ENCODE measurements at places on chromosomes 4 and X.

- DNase-seq: no peak
Observed at GRCh38 chr4:87057835-87058355, 123.1 kb downstream of the AFF1 start.

DNA sequence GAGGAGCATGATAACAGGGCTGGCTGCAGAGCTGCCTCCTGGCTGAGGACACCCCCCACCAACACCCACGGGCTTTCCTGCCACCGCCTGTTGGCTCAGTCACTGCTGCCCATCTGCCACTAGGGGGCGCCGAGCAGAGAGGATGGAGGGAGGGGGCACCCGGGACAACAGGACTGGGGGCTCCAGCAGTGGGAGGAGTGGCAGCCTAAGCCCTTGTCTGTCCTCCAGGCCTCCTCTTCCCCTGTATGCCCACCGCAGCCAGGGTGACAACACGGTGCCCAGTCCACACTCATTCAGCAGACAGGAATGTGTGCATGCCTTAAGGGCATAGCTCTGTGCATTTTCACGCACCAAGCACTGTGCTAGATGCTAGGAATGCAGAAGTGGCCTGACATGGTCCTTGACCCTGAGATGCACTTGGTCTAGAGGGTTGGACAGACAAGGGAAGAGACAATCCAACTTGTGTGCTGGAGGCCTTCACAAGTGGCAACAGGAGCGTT is 149.9 kb downstream of the AMMECR1 start:
- peak; percentile 18 for DNase-seq

GRCh38 chr4:101414496-101414895 is 67.2 kb upstream of the PPP3CA start:
- no peak for DNase-seq

DNA sequence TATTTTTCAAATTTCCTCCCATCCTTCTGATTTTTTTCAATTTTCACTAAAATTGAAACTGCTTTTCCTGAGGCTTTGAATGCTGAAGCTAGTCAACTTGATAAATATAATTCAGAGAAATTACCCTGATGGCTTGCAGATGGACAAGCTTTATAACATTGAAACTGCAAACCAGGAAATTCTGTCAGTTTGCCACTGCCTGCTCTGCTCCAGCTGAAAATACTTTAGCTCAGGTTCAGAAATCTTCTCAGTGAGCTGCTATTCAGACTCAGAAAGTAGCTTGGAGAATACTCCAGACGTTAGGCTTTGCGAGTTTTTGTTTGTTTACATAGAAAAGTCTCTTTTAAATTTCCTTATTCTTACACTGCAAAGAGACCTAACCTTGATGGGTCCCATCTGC is 1574.7 kb downstream of the STIM2 start:
- no peak for DNase-seq

DNA sequence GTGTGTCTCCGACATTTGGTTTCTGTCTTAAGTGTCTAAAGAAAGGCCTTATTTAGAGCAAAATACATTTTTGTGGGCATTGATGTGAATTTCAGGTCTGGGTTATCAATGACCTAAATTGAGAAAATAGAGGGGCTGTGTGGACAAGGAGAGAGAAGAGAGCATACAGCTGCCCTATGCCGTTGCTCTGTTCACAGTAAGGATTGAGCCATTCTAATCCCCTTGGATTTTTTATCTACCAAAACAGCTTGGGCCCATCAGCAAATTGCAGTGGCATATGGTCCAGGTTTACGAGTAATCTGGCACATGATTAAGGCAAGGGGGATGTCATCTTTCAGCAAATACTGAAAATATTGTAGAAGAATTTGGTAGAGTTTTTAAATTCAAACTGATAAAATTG is 210.2 kb downstream of the ANTXR2 start:
- DNase-seq: no peak

DNA sequence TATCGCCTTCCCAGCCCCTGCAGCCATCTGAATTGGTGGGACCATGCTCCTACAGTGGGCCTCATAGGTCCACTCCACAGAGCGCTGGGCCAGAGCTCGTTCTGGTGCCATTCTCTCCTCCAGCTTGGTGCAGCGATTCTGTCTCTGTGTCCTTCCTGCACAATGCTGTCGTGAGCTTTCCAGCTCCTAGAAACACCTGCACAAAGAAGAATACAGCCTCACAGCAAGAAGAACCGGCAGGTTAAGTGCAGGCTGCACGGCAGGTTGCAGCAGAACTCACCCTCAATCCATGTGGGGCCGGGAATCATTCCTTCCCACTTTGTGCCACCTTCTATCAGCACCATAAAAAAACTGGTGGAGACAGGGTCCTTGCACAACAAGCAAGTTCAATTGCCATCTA is 101.2 kb upstream of the ENPP6 start:
- DNase-seq: no peak

DNA sequence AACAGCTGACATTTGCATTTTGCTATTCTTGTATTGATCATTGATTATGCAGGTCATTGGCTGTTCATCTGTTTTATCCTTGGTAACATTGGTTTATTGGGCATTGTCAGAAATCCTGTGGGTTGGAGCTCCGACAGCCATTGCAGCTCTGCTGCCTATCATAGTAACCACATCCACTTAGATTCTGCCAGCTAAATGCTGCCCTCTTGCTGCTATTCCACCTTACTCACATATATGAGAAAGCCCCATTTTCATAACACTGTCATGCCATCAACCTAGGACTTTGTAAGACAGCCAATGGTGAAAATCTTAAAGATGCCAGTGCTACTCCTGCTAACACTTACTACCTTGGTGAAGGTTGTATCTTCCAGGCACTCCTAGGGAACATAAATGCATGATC is 187.3 kb upstream of the CXCL13 start:
- peak; percentile 24 for DNase-seq

DNA sequence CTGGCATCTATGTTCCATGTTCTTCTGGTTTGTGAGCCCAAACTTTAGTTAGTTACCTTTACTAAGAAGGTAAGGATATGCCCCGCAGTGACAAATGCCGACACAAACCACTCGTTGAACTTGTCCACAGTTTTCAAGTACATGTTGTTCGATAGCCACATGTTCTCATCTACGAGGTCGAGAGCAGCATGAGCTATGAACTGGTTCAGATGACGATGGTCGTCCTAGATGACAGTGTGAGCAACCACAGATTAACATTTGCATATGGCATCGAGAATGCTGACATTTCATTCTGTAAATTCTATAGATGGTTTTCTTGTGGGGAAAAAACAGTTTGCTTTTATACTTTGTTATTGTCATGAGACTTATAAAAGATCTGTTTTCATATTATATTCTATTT is 18.0 kb downstream of the TRAPPC2 start:
- DNase-seq: no peak

- no peak for DNase-seq
Observed at GRCh38 chrX:44621078-44621477, 78.4 kb upstream of the FUNDC1 start.

- DNase-seq: no peak
Observed at GRCh38 chr4:71765821-71766383, 18.0 kb downstream of the GC start.

DNA sequence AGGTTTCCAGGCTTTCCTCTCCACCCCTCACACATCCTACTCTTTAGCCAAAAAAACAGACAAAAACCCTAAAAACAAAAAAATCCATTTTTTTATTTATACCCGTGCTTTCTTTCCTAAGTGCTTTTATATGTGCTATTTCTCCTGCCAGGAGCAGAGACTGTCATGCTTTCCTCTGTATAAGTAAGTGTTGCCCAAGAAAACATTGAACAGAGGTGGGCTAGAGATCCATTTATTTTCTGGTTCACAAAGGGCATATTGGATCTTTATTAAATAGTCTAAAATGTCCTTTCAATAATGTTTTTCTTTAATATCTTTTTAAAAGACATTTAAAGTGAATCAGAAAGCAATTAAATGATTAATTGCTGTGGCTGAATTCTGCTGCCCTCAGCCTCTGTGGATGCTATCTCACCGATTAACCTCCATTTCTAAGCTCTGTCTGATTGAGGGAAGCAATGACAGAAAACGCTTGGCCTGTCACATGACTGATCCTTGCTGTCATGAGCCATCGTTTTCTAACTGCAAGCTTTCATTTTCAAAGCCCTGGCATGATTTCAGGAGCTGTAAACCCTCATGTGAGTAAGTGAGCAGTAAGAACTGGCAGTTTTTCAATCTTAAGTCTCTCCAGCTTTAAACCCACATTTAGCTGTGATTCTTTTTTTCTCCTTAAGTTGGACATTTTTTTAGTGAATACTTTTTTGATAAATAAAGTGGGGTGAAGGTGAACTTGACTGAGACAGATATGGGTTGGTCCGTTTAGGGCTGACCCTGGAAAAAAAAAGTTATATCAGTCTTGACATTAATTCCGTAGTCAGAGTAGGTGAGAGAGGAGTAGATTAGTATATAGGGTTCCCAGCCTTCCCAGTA is 180.7 kb upstream of the PGRMC2 start:
- peak; percentile 68 for DNase-seq

- no peak for DNase-seq
Observed at GRCh38 chr4:56871371-56871866, 36.3 kb upstream of the REST start.

GRCh38 chr4:77117721-77118120 is 39.3 kb upstream of the CCNG2 start:
- no peak for DNase-seq

DNA sequence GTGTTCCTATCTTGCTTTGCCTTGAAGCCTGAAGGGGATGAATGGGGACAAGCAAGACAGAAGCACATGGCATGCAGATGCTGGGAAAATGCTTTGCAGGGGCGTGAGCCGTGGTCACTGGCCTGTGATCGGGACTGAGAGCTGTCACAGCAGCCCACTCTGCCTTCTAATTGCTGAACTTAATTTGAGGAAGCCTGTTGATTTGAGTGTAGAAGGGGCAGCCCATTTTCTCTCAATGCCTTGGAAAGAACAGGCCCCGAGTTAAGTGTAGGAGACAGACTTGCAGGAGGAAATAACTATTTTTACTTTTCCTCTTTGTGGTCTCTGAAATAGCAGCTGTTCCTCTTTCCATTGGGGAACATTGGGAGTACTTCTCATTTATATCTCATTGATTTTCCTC is 26.1 kb upstream of the TBC1D1 start:
- DNase-seq: no peak

- peak; percentile 15 for DNase-seq
Observed at GRCh38 chrX:32448320-32448719, 763.0 kb downstream of the DMD start.

DNA sequence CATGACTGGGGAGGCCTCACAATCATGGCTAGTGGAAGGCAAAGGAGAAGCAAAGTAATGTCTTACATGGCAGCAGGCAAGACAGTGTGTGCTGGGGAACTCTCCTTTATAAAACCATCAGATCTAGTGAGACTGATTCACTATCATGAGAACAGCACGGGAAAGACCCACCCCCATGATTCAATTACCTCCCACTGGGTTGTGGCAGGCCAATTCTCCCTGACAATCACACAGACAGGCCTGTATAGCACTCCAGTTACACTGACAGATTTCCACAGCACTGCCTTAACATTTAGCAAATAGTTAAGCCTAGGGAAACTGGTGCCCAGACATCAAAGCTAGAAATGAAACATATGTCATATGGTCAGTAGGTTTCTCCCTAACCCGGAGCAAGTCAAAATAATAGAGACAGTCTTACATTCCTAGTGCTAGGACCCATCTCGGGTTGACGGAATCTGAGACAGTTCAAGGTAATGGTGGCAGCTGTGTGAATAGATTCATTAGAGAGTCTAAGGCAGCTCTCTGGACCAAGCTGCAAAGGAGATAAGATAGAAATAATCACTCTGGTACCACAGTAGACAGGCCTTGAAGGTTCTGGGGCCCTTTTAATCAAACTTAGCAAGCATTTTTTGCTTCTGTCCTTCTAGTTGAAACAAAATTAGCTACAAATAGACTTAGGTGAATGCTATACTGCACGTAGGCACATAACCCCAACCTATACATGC is 9.4 kb upstream of the HERC5 start:
- peak; percentile 24 for DNase-seq

- peak; percentile 33 for DNase-seq
Observed at GRCh38 chr4:68368691-68369131, 18.8 kb upstream of the YTHDC1 start.

DNA sequence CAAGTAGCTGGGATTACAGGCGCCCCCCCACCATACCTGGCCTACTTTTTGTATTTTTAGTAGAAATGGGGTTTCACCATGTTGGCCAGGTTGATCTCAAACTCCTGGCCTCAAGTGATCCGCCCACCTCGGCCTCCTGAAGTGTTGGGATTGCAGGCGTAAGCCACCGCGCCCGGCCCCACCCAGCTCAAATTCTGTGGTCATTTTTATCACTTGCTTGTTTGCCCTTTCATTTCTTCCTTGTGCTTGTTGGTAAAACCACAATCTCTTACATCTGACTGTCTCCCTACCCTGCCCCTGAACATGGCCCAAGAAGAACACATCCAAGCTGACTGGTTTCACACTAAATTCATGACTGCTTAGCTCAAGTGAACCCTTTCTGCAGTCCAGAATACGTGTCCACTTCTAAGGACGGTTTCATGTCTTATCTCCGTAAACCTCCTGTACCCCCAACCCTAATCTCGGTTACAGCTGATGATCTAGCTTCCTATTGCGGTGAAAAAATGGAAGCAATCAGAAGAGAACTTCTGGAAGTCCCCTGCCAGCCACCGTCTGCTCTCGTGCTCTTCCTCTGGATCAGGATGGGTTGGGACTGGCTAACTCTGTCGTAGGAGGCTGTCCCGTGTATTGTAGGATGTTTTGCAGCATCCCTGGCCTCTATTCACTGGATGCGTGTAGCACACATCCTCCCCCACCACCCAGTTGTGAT is 5.4 kb upstream of the RS1 start:
- DNase-seq: no peak

- peak; percentile 18 for DNase-seq
Observed at GRCh38 chr4:29581457-29581856, 1138.7 kb upstream of the PCDH7 start.

Measured in HT1080 (cell line).